ENCODE measurements at places on chromosomes 4 and X.

GRCh38 chr4:95428291-95429070, 120.3 kb downstream of the UNC5C start:
- DNase-seq = no peak

DNA sequence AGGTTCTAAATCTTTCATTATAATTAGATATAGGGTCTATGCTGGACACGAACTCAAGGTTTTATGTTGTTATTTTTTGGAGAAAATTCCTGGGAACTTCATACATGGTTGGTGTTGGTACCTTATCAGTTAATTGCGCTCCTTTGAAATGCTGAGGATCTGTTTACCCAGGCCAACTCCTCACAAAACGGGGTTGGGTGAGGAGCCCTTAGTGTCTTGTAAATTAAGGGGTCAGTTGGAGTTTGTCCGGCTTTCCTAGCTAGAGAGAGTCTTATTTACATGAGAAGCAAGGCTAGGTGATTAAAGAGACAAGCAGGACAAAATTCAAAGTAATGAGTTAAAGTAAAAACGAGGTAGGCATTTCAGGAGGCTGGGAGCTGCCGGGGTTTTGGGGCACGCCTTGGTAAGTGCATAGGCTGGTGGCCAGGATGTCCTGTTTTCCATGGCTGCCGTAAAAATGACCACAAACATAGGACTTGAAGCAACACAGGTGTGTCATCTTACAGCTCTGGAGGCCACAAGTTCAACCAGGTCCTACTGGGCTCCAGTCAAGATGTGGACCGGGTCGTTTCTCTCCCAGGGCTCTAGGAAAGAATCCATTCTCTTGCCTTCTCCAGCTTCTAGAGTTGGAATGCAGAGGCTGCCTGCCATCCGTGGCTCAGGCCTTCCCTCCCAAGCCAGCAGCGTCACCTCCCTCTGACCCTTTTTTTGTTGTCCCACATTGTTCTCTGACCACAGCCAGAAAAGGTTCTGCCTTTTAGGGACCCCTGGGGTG, 19.8 kb downstream of the PSAPL1 start:
- DNase-seq = peak; percentile 5

GRCh38 chr4:80252427-80252826, 14.0 kb upstream of the FGF5 start:
- DNase-seq = no peak

DNA sequence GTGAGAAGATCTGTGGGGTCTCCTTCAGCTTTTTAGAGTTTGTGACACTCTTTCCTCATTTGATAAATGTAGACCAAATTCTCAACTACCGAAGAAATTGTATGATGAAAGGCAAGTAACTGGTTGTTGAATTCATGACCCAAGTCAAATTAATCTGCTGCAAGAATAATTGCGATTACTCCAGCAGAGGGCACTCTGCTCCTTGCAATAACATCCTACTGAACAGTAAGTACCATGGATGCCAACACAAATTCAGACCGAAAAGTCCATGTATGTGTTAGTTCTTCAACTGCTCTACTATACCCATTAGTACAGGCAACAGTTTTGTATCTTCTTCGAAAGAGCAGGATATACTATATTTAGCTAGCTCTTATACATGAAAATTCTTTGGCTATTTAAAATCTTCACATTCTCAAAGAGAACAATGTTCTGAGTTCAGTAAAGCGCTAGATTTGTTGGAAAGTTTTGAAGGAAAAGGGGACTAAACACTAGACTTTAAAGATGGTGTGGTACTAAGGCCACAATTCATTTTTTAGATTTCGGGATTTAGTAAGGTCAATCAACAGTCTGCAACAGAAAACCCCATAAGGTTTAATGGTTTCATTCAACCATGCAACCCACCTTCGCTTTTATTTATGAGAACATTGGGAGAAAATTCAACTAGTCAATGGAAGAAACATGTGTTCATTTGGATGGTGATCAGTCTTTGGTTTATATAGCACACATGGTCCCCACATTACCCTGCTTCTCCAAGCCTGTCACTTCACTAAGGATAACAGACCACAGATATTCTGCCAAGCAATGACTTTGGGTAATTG, 105.4 kb upstream of the TBC1D9 start:
- no peak for DNase-seq

DNA sequence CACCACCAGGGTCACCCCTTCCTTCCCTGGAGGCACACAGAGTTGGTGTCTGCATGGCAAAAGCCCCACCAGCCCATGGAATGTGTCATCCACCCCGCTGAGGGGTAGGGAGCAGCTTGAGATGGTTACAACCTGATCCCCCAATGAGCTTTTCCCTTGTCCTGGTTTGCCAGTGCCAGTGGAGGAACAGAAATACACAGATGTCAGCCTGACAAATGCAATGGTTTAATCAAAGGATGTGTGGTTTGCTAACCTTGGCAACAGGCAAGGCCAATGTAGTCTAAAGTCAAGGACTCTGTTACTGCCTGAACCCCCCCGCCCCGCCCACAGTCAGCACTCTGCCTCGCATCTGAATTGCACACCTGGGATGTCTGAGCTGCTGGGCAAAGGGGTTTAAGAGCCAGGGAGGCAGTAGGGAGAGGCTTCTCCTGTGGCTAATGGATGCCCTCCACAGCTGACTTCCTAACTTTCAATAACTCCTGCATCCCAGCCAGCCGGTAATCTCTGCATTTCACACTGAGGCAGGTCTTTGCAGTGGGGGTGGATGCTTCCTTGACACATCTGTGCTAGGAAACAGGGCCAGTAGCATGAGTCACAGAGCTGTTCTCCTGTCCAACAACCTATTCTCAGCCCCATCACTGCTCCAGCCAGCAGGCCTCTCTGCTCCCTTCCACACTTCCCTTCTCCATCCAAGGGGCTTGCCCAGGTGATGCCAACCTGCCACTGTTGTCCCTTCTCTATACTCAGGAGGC, 137.5 kb downstream of the AMMECR1 start:
- no peak for DNase-seq

GRCh38 chrX:136015016-136015415, 29.8 kb downstream of the SLC9A6 start:
- no peak for DNase-seq

GRCh38 chr4:83490876-83491450, 6.1 kb upstream of the ABRAXAS1 start:
- DNase-seq = no peak

DNA sequence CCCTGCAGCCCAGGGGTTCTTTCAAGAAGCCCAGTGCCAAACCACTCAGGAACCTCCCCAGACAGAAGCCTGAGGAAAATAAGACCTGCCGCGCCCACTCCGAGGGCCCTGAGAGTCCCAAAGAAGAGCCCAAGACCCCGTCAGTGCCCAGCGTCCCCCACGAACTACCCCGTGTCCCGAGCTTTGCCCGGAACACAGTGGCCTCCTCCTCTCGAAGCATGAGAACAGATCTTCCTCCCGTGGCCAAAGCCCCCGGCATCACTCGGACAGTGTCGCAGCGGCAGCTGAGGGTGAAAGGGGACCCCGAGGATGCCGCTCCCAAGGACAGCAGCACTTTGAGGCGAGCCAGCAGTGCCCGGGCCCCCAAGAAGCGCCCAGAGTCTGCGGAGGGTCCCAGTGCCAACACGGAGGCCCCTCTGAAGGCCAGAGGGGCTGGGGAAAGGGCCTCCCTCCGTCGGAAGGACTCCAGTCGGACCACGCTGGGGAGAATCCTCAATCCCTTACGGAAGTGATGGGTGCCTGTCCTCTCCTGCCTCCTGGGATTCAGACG, 40.2 kb downstream of the FHDC1 start:
- no peak for DNase-seq

- no peak for DNase-seq
These were observed 161.2 kb upstream of the WDFY3 start for GRCh38 chr4:85127653-85128052.

GRCh38 chr4:123042095-123042494, 119.7 kb upstream of the NUDT6 start:
- DNase-seq = no peak

- no peak for DNase-seq
These were observed 292.5 kb upstream of the DCAF8L1 start for GRCh38 chrX:28273736-28274135.

DNA sequence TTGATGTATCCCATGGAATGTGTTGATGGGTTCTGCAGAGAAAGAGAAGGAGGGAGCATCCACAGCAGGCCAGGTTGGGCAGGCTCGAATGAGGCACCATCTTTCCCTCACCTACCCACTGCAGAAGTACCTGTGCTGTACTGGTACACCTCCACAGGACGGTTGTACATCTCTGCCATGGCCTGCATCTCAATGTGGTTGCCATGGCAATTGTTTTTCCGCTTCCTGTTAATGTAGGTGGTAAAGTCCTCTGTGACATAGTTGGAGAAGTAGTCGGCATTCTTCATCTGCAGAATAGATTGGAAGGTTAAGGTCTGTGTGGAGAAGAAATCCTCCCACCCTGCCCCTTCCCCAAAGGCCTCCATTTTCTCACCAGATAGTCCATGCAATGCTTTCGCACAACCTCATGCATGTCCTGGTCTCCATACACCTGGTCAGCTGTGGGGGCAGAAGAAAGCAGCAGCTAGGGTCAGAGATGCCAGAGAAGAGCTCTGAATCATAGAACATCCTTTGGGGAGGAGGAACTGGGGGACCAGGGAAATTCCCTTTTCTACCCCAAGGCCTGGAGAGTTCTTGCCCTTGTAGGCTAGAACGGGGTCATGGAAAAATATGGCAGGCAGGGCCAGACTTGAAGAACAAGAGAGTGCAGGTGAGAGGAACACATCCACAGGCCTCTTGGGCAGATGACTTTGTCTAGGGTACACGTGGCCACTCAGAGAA, 15.9 kb upstream of the PIM2 start:
- no peak for DNase-seq

DNA sequence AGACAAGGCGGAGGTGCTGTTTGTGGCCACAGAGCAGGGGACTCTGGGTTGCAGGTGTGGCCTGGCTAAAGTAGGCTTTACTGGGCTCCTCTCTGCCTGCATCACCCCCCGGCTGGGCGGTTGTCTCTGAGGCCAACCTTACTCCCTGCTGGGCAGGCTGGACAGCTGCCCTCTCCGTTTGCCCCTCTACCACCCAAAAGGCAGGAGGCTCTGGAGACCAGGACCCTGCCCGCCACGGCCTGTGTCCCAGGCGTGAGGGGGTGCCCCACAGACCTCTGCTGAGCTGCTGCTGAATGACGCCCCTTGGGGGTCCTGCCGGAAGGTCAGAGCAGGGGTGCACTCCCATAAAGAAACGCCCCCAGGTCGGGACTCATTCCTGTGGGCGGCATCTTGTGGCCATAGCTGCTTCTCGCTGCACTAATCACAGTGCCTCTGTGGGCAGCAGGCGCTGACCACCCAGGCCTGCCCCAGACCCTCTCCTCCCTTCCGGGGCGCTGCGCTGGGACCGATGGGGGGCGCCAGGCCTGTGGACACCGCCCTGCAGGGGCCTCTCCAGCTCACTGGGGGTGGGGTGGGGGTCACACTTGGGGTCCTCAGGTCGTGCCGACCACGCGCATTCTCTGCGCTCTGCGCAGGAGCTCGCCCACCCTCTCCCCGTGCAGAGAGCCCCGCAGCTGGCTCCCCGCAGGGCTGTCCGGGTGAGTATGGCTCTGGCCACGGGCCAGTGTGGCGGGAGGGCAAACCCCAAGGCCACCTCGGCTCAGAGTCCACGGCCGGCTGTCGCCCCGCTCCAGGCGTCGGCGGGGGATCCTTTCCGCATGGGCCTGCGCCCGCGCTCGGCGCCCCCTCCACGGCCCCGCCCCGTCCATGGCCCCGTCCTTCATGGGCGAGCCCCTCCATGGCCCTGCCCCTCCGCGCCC, 920 bp downstream of the HTT-AS start:
- no peak for DNase-seq

DNA sequence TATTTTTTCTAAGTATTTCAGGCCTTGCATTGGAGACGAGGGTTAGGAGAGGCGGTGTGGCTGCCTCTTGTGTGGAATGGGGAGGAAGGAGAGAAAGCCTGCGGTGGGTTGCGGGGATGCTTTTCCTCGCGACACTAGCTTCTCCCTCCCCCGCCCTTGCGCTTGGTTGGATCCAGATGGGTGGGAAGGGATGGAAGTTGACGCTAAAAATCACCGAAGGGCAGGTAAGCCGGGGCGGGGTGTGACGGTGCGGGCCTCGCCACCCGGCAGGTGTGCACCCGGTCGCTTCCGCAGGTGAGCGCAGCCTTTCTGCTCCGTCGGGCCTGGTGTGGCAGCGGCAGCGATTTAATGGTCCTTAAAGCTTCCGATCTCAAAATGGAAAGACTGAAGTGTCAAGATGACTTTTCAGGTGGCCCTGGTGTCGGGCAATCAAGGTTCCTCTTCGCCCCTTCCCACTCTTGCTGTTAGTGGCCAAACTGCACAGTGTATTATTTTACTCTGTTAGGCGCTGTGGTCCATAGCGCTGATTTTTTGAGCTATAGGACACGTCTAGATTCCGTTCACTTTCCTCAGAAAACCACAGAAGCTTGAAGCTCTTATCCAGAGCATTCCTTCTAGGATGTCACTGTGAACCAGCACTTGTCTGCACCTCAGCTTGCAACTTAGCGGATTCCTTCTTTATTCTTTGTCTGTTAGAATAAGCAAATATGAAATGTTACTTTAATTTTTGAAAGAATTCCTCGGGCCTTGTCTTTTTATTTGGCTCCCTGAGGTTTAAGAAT, 765 bp downstream of the ENOPH1 start:
- DNase-seq = peak; percentile 53

- DNase-seq = no peak
These were observed 13.2 kb downstream of the IQSEC2 start for GRCh38 chrX:53268173-53268572.

DNA sequence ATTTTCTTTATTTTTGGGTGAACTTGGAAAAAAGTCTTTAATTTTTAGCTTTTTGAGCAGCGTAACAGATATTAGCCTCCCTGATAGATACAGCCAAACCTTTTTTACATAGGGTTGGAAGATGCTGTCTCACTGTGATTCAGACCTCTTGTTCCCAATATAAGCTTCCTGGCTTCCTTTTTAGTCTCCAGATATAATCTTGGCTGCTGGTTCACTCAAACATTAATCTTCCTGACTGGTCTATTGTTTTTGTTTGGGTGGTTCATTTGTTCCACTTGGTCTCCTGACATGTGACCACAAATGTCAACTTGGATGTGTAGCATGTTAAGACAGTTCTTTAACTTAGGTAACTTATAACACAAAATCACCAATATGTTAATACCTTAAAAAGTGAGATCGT, 23.0 kb downstream of the RPA4 start:
- DNase-seq = no peak
